ENCODE measurements at places on chromosomes 16 and 17.

- H3K27me3 ChIP-seq, result no peaks in the 10 kb centered on the region
- H3K4me1 ChIP-seq, result no peaks in the 10 kb centered on the region
- H3K36me3 ChIP-seq, result no peaks in the 10 kb centered on the region
Measured at GRCh38 chr17:39069114-39069756, 82.2 kb downstream of the PLXDC1 start.

GRCh38 chr17:1705004-1705403, 5.2 kb downstream of the TLCD2 start:
- no peaks in the 10 kb centered on the region for H3K27me3 ChIP-seq
- DNase-seq, result no peak
- no peak overlapping the region for H3K27ac ChIP-seq
- H3K36me3 ChIP-seq, result no peaks in the 10 kb centered on the region

GRCh38 chr16:57007530-57007929, 18.2 kb downstream of the NLRC5 start:
- H3K4me1 ChIP-seq, result no peaks in the 10 kb centered on the region
- H3K27me3 ChIP-seq, result no peaks in the 10 kb centered on the region
- H3K36me3 ChIP-seq, result no peaks in the 10 kb centered on the region
- H3K4me3 ChIP-seq, result no peak overlapping the region
- no peak for DNase-seq

- no peaks in the 10 kb centered on the region for H3K27me3 ChIP-seq
- H3K4me3 ChIP-seq, result no peak overlapping the region
- no peak overlapping the region for H3K27ac ChIP-seq
- no peak for DNase-seq
Measured at GRCh38 chr17:70095455-70095854, 20.4 kb downstream of the KCNJ16 start.

DNA sequence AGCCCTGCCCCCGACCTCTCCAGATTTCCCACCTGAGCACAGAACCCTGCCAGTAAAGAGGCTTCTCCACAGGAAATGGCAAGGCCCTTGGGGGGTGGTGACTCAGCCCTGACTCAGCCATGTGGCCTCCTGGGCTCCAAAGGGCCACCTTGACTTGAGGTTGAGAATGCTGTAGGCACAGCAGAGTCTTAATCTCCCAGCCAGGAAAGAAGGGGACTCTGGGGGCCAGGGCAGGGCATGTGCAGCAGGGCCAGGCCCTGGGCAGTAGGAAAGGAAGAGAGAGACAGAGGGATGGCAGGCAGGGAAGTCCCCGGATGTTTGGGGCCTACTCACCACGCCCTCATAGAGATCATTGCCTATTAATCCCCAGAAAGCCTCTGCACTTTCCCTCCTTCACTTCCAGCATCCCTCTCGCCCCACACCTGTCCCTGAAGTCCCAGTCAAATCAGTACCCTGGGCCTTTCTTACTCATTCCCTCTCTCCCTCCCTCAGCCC, 4.8 kb upstream of the ITGA3 start:
- no peak overlapping the region for H3K27ac ChIP-seq
- no peaks in the 10 kb centered on the region for H3K36me3 ChIP-seq
- H3K4me1 ChIP-seq, result no peaks in the 10 kb centered on the region

DNA sequence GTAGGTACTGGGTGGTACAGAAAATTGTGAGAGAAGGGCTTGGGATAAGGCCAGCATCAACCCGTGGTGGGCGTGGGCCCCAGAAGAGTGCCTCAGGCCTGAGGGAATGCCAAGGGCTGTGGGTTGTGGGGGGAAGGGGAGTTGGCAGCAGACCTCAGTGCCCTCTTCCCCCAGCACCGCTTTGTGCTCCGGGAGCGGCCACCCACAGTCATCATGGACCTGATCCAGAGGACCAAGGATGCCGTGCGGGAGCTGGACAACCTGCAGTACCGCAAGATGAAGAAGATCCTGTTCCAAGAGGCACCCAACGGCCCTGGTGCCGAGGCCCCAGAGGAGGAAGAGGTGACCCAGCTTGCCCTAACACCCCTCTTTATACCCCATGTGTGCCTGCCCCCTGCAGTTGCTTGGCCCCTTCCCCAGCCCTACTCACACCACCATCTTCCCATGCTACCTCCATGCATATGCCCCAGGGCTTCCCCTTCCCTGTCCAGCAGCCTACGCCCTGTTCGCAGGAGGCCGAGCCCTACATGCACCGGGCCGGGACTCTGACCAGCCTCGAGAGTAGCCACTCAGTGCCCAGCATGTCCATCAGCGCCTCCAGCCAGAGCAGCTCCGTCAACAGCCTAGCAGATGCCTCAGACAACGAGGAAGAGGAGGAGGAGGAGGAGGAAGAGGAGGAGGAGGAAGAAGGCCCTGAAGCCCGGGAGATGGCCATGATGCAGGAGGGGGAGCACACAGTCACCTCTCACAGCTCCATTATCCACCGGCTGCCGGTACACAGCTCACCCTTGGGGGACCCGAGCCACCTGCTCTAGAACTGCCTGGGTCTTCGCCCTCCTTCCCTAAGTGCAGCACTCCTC, 9.1 kb downstream of the TAOK2 start:
- no peak overlapping the region for H3K4me3 ChIP-seq
- DNase-seq, result no peak
- no peaks in the 10 kb centered on the region for H3K27me3 ChIP-seq
- peaks cover 100% of the 10 kb centered on the region for H3K36me3 ChIP-seq
- H3K4me1 ChIP-seq, result no peaks in the 10 kb centered on the region

- no peak overlapping the region for H3K27ac ChIP-seq
- no peaks in the 10 kb centered on the region for H3K4me1 ChIP-seq
- DNase-seq, result no peak
- H3K36me3 ChIP-seq, result no peaks in the 10 kb centered on the region
- no peaks in the 10 kb centered on the region for H3K27me3 ChIP-seq
- no peak overlapping the region for H3K4me3 ChIP-seq
Measured at GRCh38 chr16:23729503-23730424, 16.7 kb upstream of the ERN2 start.

All from Peyer's patch (tissue), 4 donors.